ENCODE measurements at places on chromosomes 6 and 20. TPM values are rescaled to one million over a fixed set of nuclear protein-coding genes. Genes with fewer than 3 reads are reported as not detected.

- H3K27me3 ChIP-seq: 0 out of 2 replicates have a peak, but pooled peaks cover 3% of the 10 kb centered on the region
- no peak overlapping the region for H3K4me3 ChIP-seq
- no peak for DNase-seq
- H3K27ac ChIP-seq: no peak overlapping the region
These were observed 64.2 kb downstream of the FKBP5 start for GRCh38 chr6:35624341-35625070.

PPARD gene
- 7.4 TPM for total RNA-seq

DNA sequence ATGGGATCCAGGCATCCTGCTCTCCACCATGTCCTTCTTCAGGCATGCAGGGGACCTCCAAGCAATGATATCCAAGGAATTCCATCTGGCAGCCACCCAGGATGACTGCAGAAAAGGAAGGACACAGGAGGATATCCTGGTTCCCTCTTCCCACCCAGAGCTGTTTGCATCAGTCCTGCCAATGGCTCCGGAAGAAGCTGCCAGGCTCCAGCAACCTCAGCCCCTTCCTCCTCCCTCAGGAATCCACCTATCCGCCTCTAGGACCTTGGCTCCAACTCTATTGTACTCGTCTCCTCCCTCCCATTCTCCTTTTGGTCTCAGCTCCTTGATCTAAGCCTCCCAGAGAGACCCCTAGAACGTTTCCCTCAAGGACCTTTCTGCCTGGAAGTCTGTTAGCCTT is 733 bp upstream of the PSORS1C2 start:
- H3K4me1 ChIP-seq: peaks cover 18% of the 10 kb centered on the region
- DNase-seq: peak; percentile 47
- no peak overlapping the region for H3K27ac ChIP-seq
- peaks cover 20% of the 10 kb centered on the region for H3K36me3 ChIP-seq
- H3K4me3 ChIP-seq: no peak overlapping the region

AKAP12 gene
- 5.3 TPM for total RNA-seq

SLC35F1 gene
- total RNA-seq: 0.05 TPM

SLC22A3 gene
- not detected for total RNA-seq

DNA sequence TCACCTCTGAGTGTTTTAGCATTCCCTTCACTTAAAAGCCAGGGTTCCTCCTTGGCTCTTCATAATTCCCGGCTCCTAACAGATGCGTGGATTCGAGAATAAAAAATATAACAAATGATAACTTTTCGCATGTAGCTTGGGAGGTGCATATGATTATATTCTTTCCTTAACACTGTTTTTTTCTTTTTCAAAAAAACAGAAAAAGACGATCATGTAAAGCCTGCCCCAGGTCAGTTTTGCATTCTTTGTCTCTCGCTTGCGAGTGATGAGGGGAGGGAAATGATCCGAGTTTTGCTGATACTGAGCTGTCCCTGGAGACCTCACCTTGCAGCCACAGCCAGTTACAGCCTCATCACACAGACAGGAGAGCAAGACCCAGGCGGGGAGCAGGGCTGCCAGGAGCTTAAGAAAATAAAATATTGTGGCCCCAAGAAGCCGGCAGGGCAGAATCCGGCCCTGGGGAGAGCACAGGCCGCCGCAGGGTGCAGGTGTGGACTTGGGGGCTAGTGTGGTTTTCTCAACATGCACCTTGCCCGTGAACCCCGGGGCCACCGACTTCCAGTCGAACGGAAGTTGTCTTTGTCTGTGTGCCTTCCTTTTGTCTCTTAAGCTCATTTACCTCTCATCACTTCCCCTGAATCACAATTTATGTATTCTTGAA is 301.8 kb downstream of the TAF4 start:
- H3K27me3 ChIP-seq: peaks cover 42% of the 10 kb centered on the region
- DNase-seq: no peak
- no peak overlapping the region for H3K27ac ChIP-seq
- no peaks in the 10 kb centered on the region for H3K4me1 ChIP-seq

- H3K4me3 ChIP-seq: no peak overlapping the region
- no peak for DNase-seq
- peaks cover 9% of the 10 kb centered on the region for H3K4me1 ChIP-seq
- no peaks in the 10 kb centered on the region for H3K36me3 ChIP-seq
- no peak overlapping the region for H3K27ac ChIP-seq
These were observed 279.2 kb upstream of the EXOC2 start for GRCh38 chr6:971981-972640.

DNA sequence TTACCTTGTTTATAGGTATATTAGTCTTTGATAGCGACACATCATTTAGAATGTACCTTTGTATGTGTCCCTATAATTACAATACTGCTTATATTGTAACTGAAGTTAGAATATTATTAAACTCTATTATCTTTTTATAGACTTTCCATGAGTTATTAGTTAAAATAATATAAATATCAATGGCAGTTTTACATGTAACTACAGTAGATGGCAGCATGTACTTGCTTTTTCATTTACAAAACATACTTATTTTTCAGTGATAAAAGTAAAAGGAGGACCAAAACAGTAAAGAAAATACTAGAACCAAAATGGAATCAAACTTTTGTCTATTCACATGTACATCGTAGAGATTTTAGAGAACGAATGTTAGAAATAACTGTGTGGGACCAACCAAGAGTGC is 364.3 kb downstream of the RIMS1 start:
- no peaks in the 10 kb centered on the region for H3K27me3 ChIP-seq
- H3K4me3 ChIP-seq: no peak overlapping the region
- no peaks in the 10 kb centered on the region for H3K36me3 ChIP-seq
- H3K27ac ChIP-seq: no peak overlapping the region
- H3K4me1 ChIP-seq: no peaks in the 10 kb centered on the region

LPA gene
- total RNA-seq: not detected

MUC22 gene
- not detected for total RNA-seq

CLPSL2 gene
- not detected for total RNA-seq

- no peaks in the 10 kb centered on the region for H3K27me3 ChIP-seq
- peaks cover 7% of the 10 kb centered on the region for H3K36me3 ChIP-seq
- no peaks in the 10 kb centered on the region for H3K4me1 ChIP-seq
- peak; percentile 9 for DNase-seq
These were observed 9.8 kb upstream of the PNISR start for GRCh38 chr6:99434702-99435530.

DNA sequence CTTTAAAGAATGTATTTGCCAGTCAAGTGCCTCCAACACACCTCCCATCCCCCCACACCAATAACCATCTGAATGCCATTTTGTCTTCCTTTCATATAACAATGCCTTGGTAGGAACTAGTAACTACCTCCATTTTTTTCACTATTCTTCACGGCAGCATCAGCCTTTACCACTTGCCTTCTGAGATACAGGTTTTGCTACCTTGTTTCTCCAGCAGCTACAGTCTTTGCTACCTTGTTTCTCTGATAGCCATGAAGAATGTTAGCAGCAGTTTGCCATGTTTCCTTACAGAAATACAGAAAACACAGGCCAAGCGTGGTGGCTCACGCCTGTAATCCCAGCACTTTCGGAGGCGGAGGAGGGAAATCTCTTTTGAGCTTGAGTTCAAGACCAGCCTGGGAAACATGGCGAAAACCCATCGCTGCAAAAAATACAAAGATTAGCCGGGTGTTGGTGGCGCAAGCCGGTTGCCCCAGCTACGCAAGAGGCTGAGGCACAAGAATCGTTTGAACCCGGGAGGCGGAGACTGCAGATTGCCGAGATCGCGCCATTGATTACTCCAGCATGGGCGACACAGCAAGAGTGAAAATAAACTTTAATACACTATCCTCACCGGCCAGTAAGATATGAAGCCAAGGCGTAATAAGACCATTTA is 100.9 kb downstream of the HFE start:
- no peaks in the 10 kb centered on the region for H3K27me3 ChIP-seq
- no peak for DNase-seq
- H3K36me3 ChIP-seq: no peaks in the 10 kb centered on the region
- H3K4me1 ChIP-seq: peaks cover 14% of the 10 kb centered on the region
- H3K27ac ChIP-seq: peak overlapping the region; percentile 80
- peak overlapping the region; percentile 39 for H3K4me3 ChIP-seq

- H3K27ac ChIP-seq: no peak overlapping the region
- no peaks in the 10 kb centered on the region for H3K36me3 ChIP-seq
- no peak overlapping the region for H3K4me3 ChIP-seq
- H3K27me3 ChIP-seq: peaks cover 30% of the 10 kb centered on the region
- no peaks in the 10 kb centered on the region for H3K4me1 ChIP-seq
- no peak for DNase-seq
These were observed 602 bp upstream of the HLA-DPB1 start for GRCh38 chr6:33075208-33075567.

- no peaks in the 10 kb centered on the region for H3K27me3 ChIP-seq
- peak overlapping the region; percentile 56 for H3K27ac ChIP-seq
- H3K4me1 ChIP-seq: peaks cover 16% of the 10 kb centered on the region
- DNase-seq: no peak
- H3K4me3 ChIP-seq: no peak overlapping the region
These were observed 65.1 kb downstream of the CBFA2T2 start for GRCh38 chr20:33554914-33555420.

DNA sequence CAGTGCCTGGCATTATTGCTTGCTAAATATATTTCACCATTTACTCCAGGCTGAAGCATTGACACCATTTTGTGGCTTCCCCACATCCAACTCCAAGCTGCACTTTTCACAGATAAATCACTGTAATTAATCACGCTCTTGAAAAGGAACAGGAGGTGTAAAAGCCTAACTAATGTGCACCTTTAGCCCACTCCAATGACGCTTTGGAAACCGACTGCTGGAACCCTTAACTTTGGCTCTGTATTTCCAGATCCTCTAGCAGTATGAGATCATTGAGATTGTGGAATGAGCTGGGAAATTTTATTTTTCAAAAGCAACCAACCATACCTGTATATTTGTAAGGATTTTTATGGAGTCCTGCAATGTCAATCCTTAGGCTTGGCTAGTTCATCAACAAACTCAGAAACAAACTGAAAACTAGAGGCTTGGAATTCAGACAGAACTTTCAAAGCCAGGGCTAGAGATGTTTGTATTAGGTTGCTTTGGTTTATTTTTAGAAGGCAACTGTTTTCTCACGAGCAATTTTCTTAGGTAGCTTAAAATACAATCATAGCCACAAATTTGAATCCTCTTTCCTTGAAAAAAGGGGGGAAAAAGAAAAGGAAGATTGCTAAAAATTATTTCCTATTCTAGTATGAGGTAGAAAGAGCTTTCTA is 52.8 kb upstream of the UTRN start:
- no peaks in the 10 kb centered on the region for H3K36me3 ChIP-seq
- H3K27me3 ChIP-seq: no peaks in the 10 kb centered on the region
- H3K4me1 ChIP-seq: peaks cover 30% of the 10 kb centered on the region
- H3K27ac ChIP-seq: 0 out of 2 replicates have a peak overlapping the region, but pooled peaks have one; percentile 2
- DNase-seq: no peak

LGSN gene
- total RNA-seq: not detected

EGFL8 gene
- 3.1 TPM for total RNA-seq

PLN gene
- not detected for total RNA-seq

Data from SJSA1 (cell line).